ENCODE measurements at places on chromosomes 16 and 17.
A peak's percentile ranks its signal among the peaks of the same experiment; 100 is the strongest.

DNA sequence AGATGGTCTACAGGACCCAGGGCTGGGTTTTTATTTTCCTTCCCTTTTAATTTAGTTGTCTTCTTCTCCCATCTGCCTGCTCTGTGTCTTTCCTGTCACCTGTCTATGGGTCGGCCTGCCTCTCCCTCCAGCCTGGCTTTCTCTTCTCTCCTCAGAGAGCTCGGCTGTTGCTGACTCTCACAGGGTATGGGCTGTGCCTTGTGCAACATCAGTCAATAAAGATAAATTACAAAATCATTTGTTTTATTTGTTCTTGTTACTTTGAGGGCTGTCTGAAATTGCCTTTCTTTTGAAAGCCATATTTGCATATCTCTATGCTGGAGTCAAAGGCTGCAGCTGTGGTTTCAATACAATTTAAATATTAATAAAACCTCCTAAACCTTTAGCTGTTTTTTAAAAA is 15.6 kb downstream of the RND2 start:
- DNase-seq, result no peak

- no peak for DNase-seq
Observed at GRCh38 chr17:43416998-43417890, 18.5 kb downstream of the ARL4D start.

DNA sequence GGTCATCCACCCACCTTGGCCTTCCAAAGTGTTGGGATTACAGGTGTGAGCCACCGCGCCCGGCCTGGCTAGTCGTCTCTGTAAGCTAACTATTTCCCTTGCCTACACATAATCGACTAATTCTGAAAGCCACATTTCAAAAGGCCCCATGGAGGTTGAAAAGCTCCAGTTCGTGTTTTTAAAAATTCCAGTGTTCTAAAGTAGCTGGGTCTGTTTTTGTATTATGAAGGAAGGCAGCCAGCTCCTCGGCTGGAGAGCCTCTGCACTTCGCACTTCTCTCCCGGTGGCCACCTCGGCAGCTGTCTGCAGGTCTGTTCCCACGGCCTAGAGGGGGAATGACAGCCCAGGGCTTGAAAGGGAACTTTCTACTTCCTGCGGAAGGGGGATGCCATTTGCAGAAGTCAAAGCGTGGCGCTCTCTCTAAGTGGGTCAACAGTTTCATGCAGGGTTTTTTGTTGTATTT is 16.9 kb downstream of the HASPIN start:
- no peak for DNase-seq

- no peak for DNase-seq
Observed at GRCh38 chr17:49762151-49762941, 1.6 kb downstream of the FAM117A start.

- no peak for DNase-seq
Observed at GRCh38 chr16:31055613-31056012, 18.4 kb downstream of the ZNF668 start.

- DNase-seq, result no peak
Observed at GRCh38 chr16:58508671-58509251, 6.6 kb upstream of the SETD6 start.

- DNase-seq, result no peak
Observed at GRCh38 chr17:30571921-30572320, 94.7 kb downstream of the GOSR1 start.

DNA sequence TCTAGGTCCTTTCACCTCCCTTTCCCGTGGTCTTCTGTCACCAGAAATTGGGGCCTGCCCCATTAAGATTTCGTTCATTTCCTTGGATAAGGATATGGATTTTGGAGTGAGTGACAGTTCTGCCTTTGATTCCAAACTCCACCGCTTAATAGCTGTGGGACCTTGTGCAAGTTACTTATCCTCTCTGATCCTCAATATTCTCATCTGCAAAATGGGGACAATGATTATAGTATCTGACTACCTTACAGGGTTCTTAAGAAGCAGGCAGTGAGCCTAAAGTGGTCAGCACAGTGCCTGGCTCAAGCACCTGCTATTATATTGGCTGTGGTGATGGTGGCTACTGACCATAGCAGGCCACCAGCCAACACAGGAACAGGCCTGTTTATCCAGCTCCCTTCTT is 15.6 kb downstream of the TBKBP1 start:
- DNase-seq, result no peak

DNA sequence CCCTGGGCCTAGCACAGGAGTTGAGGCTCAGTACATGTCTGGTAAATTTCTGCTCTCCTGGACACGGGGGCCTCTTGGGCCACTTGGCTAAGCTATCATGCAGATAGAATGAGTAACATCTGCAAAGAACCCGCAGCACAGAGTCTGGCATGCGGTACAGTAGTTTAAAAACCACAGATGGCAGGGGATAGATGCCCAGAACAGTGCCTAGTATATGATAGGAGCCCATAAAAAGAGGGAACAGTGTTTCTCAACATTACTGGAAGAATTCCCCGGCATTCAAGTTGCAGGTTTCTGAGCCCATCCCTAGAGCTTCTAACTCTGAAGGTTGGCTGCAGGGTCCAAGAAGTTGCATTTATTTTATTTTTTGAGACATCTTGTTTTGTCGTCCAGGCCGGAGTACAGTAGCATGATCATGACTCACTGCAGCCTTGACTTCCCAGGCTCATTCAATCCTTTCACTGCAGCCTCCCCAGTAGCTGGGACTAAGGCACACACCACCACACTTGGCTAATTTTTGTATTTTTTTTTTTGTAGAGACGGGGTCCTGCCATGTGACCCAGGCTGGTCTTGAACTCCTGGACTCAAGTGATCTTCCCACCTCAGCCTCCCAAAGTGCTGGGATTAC is 5.8 kb downstream of the CDIPT start:
- DNase-seq, result no peak

GRCh38 chr17:58308173-58308984 is 20.2 kb downstream of the TSPOAP1 start:
- DNase-seq, result peak; percentile 42

DNA sequence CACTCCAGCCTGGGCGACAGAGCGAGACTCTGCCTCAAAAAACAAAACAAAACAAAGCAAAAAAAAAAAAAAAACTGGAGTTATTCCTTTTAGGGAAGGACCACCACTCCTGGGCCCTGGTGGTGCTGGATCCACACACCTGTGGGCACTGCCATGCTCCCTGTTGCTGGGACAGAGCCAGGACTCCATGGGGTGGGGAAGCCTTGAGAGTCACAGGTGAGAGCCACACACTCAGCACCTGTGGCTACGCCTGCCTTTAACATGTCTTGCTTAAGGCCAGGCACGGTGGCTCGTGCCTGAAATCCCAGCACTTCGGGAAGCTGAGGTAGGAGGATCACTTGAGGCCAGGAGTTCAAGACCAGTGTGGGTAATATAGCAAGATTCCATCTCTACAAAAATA is 18.3 kb downstream of the PDIA2 start:
- DNase-seq, result no peak

DNA sequence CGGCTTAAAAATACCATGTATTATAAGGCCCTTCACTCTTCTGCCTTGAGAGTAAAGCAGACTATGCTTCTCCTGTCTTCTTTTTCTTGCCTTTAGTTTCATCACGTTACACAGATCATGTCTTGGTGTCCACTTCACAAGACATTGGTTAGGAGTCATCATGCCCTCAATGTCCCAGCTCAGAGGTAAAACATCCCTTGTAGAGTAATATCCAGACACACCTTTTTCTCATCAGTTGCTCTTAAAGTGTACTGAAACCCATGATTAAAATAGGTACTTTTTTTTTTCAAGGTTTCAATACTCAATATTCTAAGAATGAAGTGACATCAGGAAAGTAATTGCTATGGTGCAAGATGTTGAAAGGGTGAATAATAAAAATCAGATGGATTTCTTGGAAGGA is 267.8 kb downstream of the PMP22 start:
- DNase-seq, result no peak

DNA sequence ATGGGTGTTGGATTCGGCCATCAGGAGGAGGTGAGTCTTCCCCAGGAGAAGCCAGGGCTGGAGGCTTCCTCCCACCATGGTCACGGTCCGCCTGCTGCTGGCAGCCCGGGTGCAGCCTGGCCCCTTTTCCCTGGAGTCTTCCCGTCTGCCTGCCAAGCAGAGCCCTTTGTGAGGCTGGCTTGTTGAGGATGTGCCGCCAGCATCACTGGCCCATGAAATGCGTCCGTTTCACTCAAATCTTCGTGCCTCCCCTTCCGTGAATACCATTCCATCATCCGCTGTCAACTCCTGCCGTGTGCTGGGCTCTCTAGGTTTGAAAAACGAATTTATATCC is 9.6 kb downstream of the VPS4A start:
- no peak for DNase-seq

GRCh38 chr16:88790312-88791211 is 5.5 kb upstream of the PIEZO1 start:
- peak; percentile 63 for DNase-seq

DNA sequence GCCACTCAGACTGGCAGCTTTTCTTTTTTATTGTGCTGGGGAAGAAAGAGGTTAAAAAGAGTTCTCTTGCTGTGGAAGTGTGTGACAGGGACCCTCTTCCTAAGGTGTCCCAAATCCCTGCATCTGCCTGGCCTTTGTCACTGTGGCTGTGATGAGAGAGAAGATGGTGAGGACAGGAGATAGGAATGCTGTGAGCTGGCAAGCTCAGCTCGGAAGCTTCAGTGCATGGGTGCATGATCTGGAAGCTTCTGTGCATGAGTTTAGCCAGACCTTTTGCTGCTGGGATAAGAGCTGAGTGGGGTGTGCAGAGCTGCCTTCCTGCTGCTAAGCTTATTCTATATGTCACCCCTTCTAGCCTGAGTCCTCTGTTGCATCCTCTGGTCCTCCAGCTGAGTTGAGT is 103.3 kb upstream of the CACNG3 start:
- DNase-seq, result no peak

GRCh38 chr17:75516619-75517296 is 430 bp downstream of the TSEN54 start:
- DNase-seq, result peak; percentile 70

DNA sequence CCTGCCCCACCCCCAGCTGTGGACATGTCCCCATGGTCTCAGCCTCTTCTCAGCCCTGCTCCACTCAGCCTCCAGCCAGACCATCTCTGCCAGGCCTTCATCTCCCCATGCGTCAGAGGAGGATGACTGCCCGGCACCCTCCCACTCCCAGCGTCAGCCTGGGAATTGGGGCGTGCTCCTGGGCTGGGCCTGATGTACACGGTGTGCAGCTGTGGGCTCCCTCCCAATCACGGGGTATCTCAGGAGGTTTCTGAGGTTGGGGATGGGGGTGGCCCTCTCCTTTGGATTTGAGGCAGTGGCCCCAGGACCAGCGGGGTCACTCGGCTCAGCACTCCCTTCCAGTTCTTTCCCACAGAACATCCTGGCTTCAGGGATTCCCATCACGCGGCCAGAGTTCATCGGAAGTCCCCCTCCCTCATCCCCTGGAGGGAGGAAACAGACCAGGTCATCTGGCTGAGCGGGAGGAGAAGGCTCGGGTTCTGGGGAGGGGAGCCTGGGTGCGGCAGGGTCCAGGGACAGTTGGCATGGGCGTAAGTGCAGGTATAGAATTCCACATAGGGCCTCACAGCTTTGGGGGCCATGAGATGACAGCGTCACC is 36.9 kb downstream of the SOCS3 start:
- DNase-seq, result peak; percentile 67

DNA sequence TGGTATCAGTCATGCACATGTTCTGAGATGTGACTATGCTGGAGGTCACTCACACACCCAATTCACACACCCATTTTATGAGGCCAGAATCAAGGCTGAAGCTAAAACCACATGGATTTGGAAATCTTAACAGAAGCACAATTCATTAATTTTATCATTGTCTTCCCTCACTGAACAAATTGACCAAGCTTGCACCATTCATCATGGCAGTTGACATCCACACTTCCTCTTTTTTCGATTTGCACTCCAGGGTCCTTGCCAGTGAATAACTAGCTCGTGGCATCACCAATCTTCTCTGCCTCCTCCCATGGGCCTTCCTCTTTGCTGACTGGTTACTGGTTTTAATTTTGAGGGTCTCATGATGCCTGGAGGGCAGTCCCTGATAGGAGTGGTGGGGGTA is 123.0 kb upstream of the ASIC2 start:
- DNase-seq, result no peak

- DNase-seq, result no peak
Observed at GRCh38 chr17:76562734-76563148, 22.9 kb downstream of the PRCD start.

DNA sequence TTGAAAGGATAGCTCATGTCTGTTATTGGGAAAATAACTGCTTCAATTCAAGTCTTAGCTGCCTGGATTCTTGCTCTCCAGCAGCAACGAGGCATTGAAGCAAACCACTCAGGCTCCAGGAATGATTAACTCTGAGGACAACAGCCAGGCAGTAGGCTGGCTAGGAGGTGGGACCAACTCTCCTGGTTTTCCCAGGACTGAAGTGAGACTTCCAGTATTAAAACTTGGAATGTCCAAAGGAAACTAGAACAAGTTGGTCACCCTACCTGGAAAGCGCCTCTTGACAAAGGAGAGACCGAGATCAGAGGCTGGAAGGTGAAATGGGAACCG is 100.7 kb downstream of the SALL1 start:
- DNase-seq, result peak; percentile 77

DNA sequence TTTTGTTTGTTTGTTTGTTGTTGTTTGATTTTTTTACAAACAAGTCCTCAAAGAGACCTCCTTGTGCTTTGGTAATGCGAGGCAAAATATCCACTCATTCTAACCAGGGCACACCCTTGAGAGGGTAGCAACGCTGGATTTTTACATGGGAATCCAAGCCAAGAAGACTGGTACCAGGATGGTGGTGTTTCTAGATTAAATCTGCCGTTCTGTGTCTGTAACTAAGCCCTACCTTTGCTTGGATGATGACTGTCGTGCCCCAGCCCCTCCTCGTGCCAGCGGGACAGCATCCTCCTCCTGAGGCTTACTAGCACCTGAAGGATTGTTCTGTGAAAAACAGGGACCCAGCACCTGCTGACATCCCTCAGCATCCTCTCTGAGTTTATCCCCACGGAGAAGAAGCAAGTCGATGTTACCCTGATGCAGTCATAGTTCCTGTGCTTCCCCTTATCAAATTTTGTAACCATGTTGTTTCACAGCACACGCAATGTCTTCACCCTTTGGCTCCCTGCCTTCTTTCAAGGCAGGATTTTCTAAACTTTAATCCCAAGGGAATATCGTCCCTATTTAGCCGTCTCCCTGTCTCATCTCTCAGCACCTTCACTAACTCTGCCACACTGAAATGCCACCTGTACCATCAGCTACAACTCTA is 5.1 kb upstream of the HSBP1 start:
- DNase-seq, result no peak

DNA sequence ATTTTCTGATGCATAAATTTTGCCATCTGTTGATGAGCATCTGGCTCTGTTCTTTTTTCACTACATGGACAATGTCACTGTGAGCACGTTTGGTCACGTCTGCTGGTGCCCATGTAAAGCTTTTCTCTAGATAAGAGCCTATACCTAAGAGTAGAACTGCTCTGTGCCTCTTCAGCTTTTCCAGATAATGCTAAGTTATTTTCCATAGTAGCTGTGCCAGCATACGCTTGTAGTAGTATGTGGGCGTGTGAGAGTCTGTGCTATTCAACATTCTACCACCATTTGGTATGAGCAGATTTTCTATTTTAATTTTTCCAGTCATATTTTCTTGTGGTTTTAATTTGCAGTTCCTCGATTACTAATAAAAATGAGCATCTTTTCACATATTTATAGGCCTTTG is 33.2 kb downstream of the VPS35L start:
- DNase-seq, result no peak
